NCI-H1694 (cell line): ENCODE measurements at places on chromosomes 13 and 19.

- DNase-seq: no peak
These were observed 61.8 kb downstream of the AKAP11 start for GRCh38 chr13:42333613-42334328.

GRCh38 chr13:21405309-21405708 lies 53.8 kb downstream of the ZDHHC20 start:
- DNase-seq: no peak

DNA sequence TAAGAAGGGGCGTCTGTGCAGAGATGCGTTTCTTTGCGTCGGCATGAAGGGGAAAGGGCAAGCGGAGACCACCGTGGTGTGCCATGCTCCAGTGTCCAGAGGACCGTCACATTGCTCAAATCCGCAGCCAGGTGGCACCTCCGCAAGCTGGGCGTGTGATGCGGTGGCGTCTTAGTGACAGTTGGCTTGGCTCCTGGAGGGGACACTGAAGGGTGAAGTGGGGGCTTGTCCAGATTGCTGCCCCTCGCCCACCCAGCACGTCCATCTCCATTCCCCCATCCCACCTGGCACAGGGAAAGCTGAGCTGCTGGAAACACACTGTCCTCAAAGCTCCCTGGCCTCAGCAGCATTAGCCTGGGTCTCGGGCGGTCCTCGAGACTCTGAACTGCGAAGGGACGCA lies 135.3 kb downstream of the SOX1 start:
- DNase-seq: no peak

GRCh38 chr19:42989851-42990250 lies 36.4 kb downstream of the PSG11 start:
- peak; percentile 14 for DNase-seq

- no peak for DNase-seq
These were observed 20.0 kb downstream of the SIN3B start for GRCh38 chr19:16849168-16849567.

GRCh38 chr19:45746866-45747265 lies 13.6 kb downstream of the MEIOSIN start:
- DNase-seq: no peak

DNA sequence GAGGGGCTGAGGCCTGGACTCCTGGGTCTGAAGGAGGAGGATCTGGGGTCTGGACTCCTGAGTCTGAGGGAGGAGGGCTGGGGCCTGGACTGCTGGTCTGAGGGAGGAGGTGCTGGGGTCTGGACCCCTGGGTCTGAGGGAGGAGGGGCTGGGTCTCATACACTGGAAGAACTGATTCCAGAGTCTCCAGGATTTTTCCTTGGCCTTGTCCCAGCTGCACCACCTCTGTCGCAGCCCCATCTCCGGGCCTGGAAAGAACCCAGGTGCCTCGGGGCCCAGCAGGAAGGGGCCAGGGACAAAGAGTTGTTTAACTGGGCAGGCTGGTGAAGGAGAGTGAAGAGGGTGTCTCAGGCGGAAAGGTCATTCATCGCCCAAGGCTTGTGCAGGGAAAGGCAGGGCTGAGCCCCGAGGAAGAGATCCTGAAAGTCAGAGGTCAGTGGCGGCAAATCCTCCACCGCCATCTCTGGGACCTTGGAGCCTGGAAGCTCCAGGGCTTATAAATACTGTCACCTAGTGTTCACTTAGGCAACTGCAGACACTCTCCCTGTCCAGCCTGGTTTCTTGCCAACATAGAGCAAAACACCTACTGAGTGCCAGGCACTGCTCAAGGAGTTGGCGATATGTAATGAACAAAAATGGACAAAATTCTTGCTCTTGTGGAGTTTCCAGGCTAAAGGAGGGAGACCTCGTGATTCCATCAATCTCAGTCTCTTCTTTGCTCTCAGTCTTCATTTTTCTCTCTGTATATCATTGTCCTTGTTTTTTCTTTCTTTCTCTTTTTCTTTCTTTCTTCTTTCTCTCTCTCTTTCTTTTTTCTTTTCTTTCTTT lies 4.4 kb upstream of the KCNN4 start:
- DNase-seq: peak; percentile 52

- DNase-seq: no peak
These were observed 54.0 kb downstream of the LRCH1 start for GRCh38 chr13:46606970-46607369.

DNA sequence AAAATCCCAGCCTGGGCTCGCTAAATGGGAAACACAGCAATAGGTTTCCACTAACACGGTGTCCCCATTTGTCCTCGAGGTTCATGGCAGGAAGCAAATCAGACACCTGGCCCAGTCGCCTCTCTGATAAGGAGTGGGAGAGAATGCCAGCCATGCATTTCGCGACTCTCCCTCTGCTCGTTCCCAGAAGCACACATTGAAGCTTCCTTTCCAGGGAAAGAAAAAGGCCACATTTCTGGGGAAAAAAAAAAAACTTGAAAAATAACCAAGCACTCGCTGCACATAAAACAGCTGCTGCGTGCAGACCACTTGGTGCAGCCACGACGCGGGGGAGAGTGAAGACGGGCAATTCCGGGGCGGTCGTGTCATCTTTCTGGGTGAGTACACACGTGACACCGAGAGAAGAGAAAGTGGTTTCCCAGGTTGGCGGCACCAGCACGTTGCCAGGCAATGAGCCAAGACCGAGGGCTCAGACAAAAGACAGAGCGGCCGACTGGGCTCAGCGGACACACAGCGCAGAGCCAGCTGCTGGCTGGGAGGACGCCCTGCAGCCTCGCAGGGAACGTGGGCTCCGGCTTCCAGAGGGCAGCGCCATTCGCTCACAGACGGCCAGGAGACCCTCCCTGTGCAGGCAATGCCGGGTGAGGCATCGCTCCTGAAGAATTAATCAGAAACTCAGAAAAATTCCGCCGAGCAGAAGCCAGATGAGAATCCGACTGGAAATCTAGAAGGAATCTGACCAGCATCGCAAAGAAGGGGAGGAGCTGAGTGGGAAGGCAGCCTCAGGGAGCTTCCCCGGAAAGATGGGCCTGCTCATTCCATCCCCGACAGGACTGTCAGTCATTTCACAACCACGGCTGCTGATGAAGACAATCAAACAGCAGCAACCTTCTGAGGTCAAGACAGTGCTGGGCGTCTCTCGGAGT lies 83.2 kb upstream of the IRS2 start:
- DNase-seq: no peak

DNA sequence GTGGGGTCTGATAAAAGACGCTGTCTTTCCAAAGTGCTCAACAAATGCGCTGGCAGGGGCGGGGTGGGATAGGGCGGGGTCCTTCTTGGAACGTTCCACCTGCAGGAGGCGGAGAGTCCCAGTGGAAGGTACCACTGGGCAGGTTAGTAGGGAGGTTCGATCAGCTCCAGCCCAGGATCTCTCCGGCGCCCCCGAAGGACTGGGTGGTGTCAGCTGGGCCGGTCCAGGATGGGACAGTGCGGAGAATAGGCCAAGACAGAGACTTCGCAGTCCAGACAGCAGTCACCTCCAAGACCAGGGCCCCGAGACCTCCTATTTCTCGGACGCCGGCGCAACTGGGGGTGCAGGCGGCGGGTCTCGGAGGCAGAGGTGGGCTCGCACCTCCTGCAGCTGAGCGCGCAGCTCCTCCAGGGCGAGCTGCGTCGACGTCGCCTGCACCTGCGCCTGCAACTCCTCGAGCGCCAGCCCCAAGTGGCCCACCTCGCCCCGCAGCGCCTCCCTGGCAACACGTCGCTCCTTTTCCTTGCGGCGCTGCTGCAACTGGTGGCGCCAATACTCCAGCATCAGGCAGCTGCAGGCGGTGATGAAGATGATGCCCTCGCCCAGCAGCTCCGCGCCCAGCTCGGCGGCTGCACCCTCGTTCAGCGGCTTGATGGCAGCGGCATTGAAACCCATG lies 21.6 kb downstream of the VASP start:
- no peak for DNase-seq

- DNase-seq: peak; percentile 100
These were observed 7.5 kb downstream of the EMP3 start for GRCh38 chr19:48332662-48333466.

- DNase-seq: no peak
These were observed 386 bp downstream of the RRAS start for GRCh38 chr19:49639401-49640112.

GRCh38 chr19:42114412-42114811 lies 17.8 kb downstream of the POU2F2 start:
- DNase-seq: no peak

DNA sequence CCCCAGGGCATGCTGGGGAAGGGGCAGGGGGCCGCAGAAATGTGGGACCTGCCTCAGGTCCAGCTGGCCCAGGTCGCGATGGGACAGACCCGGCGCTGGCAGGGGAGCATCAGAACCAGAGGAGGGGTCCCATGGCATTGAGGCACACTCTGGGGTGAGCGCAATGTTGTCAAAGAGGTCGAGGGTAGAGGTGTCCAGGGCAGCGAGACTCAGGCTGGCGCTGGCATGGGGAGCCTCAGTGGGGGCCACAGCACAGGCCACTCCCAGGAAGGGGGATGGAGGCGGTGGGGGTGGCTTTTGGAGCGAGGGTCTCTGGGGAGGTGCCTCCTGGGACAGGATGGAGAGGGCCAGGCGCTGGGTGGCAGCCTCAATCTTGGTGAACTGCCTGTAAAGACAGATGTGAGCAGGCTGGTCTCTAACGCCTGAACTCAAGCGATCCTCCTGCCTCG lies 944 bp downstream of the C19orf85 start:
- no peak for DNase-seq

- no peak for DNase-seq
These were observed 39.6 kb downstream of the LTBP4 start for GRCh38 chr19:40640744-40641143.

GRCh38 chr19:42634409-42635232 lies 39.9 kb upstream of the CEACAM8 start:
- DNase-seq: no peak

DNA sequence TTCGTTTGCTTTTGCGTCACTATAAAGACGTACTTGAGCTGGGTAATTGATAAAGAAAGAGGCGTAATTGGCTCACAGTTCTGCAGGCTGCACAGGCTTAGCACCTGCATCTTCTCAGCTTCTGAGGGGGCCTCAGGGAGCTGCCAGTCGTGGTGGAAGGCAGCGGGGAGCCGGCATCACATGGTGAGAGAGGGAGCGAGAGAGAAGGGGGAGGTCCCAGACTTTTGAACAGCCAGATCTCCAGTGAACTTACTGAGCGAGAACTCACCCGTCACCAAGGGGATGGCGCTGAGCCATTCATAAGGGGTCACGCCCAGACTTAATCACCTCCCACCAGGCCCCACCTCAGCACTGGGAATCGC lies 58.7 kb upstream of the F7 start:
- no peak for DNase-seq

DNA sequence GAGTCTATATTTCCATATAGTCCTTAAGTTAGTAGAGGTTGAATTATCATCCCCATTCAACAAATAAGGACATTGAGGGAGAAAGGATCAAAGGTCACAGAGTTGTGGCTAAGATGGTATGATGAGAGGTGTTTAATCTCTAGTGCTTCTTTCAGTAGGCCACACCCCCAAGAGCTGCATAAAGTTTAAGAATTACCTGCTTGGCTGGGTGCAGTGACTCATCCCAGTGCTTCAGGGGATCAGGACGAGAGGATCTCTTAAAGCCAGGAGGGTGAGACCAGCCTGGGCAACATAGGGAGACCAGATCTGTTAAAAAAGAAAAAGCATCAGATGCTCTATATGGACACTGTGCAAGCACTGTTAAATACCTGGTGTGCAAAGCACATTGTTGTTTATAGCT lies 560.0 kb upstream of the KLHL1 start:
- no peak for DNase-seq

DNA sequence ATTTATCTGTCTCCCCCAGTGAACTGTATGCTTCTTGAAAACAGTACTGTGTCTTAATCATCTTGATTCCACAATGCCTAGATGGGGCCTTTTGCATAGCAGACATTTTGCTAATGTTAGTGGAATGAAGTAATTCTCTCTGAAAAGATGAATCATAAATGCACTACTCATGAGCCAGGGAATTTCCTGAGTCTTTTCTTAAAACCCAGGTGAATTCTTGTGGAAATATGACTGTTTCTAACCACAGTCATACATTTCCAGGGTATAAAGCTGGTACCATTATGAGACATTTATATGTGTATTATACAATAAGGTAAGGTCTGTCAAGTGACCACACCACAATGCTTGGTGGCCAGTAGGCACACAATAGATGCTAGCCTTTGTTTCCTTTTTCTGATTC lies 5.5 kb upstream of the KCTD4 start:
- DNase-seq: no peak

DNA sequence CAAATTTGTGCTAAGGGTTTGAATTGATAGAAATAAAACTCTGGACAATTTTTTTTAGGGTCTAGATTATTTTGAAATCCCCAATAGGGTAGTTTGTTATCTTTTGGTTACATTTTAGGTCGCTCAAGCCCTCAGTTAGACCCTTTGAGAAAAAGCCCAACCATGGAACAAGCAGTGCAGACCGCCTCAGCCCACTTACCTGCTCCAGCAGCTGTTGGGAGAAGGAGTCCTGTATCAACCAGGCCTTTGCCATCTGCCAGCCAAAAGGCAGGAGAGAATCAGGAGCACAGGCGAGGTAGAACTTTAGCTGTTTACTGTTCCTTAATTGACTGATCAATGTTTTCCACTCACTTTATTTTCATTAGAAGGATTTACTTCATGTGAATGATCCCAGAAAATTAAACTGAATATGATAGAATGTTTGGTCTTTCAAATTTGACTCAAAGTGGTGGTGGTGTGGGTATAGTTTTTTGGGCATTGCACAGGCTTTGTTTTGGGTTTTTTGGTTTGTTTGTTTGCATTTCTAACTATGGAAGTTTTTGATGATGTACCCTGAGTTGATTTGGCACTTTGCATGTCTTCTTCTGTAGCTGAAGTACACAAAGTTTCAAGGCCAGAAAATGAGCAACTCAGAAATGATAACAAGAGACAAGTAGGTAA lies 39.2 kb upstream of the GARRE1 start:
- no peak for DNase-seq

DNA sequence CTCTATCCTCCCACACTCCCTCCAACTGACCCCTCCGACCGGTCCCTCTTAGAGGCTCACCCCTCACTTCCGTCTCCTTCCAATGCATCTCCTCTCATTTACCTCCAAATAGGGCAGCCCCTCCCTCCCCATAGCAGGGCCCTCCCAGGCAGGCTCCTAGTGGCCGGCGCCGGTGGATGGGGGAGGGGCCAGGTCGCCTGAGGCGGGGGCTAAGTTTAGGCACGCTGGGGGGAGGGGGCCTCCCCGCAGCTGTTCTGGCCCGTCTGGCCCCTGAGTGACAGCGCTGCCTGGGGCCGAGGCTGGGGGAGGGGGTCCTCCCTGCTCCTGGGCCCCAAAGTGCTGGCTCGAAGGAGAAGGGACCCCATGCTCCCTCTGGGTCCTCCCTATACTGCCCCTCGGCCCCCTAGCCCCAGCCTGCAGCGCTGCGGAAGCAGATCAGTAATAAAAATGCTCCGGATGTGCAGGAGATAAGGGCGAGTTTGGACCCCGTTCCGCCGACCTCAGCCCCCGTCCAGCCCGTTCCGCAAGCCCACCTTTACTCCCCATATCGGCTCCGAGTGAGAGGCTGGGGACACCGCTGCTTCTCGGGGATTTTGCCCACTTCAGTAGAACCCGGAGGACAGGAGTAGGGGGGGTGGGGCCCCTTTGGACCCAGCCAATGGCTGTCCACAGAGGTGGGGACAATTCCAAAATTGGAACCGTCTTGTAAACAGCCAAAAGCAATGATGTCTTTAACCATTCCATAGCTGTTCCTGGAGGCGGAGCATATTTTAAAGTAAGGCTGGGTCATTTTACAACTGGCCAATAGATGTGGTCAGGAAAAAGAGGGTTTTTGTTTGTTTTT lies 4.0 kb downstream of the RTN2 start:
- DNase-seq: no peak
